ENCODE measurements at places on chromosomes 4 and X.

GRCh38 chr4:126405369-126405982 is 1090.7 kb downstream of the FAT4 start:
- peak; percentile 16 for DNase-seq

- no peak for DNase-seq
These were observed 89.1 kb downstream of the ANXA3 start for GRCh38 chr4:78640714-78641113.

DNA sequence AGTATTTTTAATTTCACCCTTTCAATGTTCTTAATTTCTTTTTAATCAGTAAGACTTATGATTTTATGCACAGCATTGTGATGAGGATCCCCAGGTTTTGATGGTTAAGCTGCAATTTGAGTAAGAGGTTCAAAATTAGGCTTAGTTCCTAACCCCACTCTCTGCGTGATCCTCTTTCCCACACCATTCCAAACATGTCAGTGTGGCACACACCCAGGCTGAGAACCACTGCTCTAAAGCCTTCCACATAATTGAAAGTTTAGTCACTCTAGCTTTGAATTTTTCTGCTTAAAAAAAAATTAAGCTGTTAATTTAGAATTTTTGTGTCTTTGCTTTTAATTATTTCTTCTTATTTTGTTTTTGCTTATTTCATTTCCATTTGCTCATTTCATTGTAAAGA is 68.8 kb upstream of the SLC7A11 start:
- peak; percentile 66 for DNase-seq

GRCh38 chrX:17768997-17769396 is 31.7 kb downstream of the SCML1 start:
- DNase-seq, result no peak

DNA sequence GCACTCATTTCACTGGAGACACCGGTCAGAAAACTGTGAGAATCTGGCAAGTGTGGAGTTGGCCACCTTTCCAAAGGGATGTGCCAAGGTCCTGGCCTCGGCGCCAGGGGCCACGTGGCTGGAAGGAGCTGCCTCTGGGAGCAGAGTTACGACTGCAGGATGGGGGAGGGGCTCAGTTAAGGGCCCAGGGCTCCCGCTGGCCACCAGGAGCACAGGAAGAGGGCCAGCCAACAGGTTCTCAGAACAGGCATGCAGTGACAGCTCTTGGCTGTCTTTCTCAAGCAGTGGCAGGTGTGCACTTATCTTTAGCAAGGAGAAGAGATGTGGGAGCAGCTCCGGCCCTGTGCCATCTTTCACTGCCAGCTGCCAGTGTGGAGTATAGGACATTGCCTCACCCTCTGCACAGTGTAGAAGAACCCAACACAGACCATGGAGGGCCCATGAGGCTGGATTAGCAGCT is 115.9 kb upstream of the RBPJ start:
- DNase-seq, result no peak

DNA sequence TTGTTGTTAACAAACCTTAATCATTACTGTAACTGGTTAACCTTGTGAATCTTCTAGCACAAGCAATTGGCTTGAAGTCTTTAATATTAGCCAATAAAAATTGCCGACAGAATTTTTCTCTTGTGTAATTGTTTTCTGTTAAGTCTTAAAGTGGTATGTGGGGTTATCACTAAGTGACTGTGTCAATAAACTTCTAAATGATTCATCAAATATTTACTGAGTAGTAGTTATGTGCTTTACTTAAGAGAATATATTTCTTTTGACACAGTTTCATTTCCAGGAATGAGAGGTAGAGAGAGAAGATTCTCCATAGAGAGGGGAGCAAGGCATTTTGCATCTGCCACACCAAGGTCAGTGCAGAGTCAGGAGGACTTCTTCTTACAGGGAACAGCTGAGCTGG is 2361.6 kb upstream of the AGA start:
- peak; percentile 19 for DNase-seq

GRCh38 chr4:7310451-7310850 is 118.1 kb downstream of the SORCS2 start:
- no peak for DNase-seq

GRCh38 chr4:15652191-15652590 is 3.0 kb downstream of the FBXL5 start:
- DNase-seq, result no peak

GRCh38 chrX:39398215-39398962 is 597.1 kb downstream of the MID1IP1 start:
- no peak for DNase-seq

DNA sequence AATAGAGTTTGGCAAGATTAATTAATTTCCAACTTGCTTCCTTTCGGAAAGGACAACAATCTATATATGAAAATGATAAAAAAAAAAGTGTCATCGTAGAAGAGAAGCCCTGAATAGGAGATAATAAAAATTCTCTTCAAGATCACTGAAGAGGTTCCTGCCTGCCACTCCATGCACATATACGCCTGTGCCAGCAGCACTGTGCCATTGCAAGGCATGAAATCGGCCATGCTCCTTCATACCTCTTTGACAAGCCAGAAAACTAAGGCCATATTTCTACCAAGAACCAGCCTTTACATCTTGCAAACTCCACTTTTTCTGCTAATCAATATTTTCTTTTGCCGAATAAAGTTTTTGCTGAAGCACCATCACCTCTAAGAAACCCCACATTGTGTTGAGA is 365.5 kb downstream of the CXXC4 start:
- DNase-seq, result no peak

DNA sequence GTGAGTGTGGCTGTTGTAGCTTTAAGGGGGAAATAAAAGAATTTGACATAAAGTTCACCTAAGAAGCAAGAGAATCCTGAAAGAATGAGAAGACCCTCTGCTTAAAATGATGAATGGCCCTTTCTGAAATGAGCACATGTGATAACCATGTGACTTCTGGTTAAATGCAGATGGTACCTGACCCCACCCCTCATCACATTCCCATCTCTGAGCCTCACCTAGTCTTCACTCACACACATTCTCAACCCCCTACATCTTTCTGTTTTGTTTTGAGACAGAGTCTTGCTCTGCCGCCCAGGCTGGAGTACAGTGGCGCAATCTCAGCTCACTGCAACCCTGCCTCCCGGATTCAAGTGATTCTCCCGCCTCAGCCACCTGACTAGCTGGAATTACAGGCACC is 31.5 kb downstream of the SEPTIN6 start:
- DNase-seq, result no peak

DNA sequence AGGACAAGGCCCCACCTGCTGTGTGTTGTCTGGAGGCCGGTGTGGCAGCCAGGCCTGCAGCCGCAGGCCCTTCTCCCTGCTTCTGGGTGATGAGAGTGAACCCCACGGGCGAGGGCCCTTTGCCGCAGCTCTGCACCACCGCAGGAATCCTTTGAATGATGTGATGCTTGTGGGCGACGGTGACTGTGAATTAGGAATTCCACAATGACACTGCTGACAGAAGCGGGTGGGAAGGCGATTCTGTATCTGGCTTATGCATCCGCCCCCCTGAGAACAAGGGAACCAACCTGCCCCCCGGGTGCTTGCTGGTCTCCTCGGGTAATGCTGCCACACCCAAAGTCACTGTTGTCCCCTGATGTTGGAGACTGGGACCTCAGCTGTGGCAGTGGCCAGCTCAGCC is 19.5 kb upstream of the MAN2B2 start:
- DNase-seq, result no peak

GRCh38 chr4:56641494-56642051 is 39.5 kb downstream of the HOPX start:
- DNase-seq, result peak; percentile 94

DNA sequence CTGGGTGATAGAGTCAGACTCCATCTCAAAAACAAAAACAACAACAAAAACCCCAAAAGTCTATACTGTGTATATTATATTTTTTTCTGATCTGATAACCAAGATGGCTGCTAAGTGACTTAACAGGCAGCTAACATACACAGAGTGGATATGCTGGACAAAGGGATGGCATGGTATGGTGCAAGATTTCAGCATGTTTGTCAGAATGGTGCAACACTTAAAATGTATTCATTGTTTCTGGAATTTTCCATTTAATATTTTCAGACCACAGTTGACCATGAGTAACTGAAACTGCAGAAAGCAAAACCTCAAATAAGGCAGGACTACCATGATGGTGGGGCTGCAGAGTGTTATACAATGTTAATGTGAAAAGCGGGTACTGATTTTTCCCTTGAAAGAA is 6.1 kb upstream of the BOD1L1 start:
- DNase-seq, result no peak

DNA sequence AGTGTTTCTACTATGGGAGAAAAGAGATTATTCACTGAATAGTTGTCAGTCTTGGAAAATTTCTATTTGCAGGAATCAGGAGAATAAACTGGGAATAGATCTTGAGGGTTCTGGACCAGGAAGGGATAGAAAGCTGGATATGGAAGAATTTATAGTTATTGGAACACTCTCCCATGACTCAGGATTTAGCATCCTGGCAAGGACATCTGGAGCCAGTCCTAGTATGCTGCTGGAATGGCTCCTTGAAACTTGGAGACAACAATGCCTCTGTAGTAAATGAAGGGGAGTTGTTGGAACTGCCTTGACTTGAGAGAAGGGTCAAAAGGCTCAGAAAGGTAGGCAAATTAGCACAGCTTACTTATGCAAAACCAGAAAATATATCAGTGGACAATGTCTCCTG is 23.5 kb upstream of the THOC2 start:
- peak; percentile 36 for DNase-seq

DNA sequence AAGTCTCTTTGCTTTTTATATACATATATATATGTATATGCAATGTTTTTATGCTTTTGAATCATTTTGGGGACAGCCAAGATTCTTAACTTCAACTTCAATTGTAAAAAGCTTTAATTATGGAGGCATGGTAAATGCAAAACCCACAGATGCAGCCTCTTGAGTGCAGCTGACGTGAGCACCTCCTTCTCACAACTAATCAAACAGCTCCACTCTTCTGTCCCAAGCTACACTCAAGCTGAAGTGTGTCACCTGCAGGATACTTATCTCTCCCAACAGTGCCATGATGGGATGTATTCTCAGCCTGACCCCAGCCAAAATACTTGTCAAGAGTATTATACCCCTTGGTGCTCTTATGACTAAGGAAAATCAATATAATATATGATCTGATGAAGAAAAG is 60.7 kb upstream of the BLTP1 start:
- no peak for DNase-seq

- no peak for DNase-seq
These were observed 30.9 kb downstream of the FAM9B start for GRCh38 chrX:9003041-9003440.

GRCh38 chrX:136906921-136907510 is 26.5 kb upstream of the RBMX start:
- no peak for DNase-seq

DNA sequence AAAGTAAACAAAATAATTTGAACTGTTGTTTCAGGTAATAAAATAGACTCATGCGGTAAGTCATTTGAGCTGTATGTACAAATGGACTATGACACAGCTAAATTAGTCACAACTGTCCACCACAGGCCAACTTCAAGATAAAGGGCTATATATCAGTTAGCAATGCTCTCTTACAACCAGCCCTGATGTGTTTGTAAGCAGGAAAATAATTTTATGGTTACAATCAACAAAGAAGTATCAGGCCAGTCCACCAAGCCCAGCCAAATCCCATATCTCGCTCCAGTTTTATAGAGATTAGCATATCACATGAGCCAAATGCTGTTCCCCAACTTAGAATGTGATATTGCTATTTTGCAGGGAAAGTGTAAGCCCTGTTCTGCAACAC is 511 bp upstream of the DUSP21 start:
- DNase-seq, result no peak

GRCh38 chr4:70288651-70289050 is 46.1 kb upstream of the CABS1 start:
- no peak for DNase-seq

GRCh38 chrX:46569621-46570020 is 3.9 kb upstream of the CHST7 start:
- DNase-seq, result no peak

- no peak for DNase-seq
These were observed 64.1 kb upstream of the PDGFRA start for GRCh38 chr4:54165011-54165410.

GRCh38 chrX:133792198-133792953 is 193.0 kb downstream of the GPC3 start:
- DNase-seq, result peak; percentile 74

DNA sequence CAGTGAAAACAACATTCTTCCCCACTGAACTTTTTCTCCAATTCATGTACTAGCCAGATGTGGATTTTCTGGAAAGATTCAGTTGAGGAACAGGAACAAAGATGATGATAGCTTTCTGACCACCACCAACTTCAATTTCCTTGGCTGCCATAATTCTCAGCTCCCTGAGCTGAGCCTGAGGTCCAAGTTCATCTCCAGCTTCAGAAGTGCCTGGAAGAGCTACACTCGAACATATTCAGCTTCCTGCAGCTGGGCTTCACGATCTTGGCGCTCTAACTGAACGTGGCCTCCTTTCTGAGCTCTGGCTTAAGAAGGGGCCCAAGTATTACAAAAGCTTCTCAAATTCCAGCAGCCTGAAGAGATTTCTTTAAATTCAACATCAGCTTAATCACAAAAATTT is 83.9 kb downstream of the QDPR start:
- DNase-seq, result no peak

DNA sequence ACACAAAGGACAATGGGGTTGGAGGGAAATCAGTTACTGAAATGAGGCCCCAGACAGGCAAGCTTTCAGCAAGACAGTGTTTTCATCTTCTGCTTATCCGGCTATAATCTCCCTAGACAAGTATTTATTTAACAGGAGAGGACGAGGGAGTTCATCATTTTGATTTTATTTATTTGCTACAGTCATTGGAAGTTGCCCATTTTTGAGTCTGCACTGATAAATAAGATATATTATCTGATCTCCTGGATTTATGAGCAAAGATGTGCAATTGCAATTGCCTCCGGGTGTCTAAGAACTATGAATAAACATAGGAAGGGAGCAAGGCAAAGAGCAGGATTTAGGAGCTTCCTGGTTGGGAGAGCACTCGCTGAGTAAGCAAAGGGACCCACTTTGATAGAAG is 263.2 kb upstream of the EDA2R start:
- DNase-seq, result no peak

- DNase-seq, result peak; percentile 23
These were observed 21.8 kb upstream of the BBS12 start for GRCh38 chr4:122710434-122711308.

- no peak for DNase-seq
These were observed 133.5 kb downstream of the REELD1 start for GRCh38 chr4:146347822-146348221.

DNA sequence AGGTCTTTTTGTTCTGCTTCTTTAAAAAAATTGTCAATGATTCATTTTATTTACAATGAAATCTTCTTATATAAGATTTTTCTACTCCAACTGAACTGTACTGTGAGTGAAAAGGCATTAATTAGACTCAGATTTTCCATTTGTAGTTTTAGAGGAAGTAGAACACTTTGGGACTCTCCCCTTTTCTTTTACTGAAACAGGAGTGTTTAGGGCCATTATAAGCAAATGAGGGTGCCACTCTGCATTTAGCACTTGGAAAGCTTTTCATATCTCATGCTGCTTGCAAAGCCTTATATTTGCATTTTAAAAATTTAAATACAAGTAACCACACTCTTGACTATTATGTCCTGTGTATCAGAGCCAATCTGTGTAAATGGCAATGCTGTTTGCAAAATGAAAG is 584.3 kb downstream of the KLHL13 start:
- DNase-seq, result no peak

GRCh38 chr4:77036206-77036605 is 39.6 kb downstream of the CCNI start:
- DNase-seq, result peak; percentile 96

GRCh38 chrX:43964936-43965335 is 8.3 kb downstream of the NDP start:
- DNase-seq, result no peak

- DNase-seq, result no peak
These were observed 58.1 kb upstream of the ADRA2C start for GRCh38 chr4:3708103-3708510.
